Endothelial cell (in vitro differentiated cells): ENCODE measurements at places on chromosomes 1 and 21.

GRCh38 chr1:16122350-16122881 lies 33.5 kb downstream of the EPHA2 start:
- DNase-seq: no peak

DNA sequence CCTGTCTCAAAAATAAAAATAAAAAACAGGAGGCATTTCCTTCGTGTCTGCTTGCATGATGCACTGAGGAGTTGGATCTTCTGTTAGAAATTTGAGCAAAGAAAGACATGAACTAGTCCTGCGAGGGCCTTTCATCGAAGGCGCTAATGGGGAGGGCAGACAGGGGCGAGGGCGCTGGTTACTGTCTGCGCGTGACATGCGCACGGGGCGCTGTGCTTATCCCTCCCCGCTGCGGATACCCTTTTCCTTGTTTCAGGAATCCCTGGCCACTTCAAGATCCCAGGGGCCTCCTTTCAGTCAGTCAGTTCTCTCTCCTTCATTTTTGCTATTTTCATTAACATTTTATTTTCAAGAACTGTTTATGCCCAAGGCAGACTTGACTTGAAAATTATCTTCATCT lies 545.8 kb downstream of the KIF26B start:
- DNase-seq: no peak

DNA sequence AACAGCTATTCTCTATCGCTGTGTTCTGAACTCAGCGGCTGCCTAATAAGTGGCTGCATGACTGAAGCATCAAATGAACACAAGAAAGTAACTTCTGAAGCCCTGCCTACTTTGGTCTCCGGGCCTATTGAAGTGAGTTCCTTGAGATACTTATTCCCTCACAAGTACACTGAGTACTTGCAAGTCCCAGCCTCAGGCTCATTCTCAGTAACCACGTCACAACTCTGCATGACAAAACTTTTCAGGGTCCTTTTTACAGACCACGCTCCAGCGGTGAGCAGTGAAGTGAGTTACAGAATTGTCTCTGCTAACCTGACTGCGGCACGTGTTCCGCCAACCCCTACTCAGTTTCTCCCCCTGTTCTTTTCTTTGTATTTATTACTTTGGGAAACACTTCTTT lies 1342.7 kb upstream of the ADGRL4 start:
- DNase-seq: no peak

- no peak for DNase-seq
Observed at GRCh38 chr1:186465946-186466345, 5.0 kb upstream of the PDC start.

GRCh38 chr21:38853421-38853919 lies 47.7 kb downstream of the ETS2 start:
- DNase-seq: no peak
